ENCODE measurements at places on chromosomes 16 and 17.

DNA sequence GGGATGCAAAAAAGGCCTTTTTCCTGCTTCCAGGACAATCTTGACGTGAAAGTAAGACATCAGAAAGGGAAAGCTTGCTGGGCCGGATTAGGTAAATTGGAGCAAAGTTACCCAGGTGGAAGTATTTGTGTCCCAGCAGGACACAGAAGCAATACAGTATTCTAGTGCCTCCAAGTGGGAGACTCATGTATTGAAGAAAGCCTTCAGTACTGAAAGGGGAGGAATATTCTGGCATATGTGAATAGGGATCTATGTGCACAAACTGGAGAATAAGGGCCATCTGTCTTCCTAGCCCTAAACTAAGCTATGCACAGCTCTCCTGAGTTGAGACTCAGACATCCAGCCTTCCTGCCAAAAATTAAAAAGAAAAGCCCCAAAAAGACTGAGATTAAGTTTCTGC, 327.3 kb upstream of the CDH8 start:
- no peak for DNase-seq

GRCh38 chr17:73342050-73342522, 30.3 kb upstream of the CDC42EP4 start:
- no peak for DNase-seq

DNA sequence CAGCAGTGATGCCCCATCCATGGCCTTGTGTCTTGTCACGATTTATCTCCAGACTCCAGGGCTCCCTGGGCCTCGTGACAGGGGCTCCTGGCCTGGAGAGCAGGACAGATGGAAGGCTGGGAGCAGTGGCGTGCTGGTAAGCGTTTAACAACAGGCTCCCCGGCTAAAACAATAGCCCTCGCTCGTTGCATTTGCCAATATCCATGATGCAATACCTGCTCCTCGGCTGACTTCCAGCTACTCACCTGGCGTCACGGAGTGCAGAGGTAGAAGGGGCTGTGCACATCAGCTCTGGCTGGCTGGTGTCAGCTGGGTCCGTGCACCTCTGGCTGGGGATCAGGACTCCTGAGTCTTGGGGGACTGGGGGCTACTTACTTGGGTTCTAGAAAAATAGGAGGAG, 1.5 kb upstream of the BICDL2 start:
- no peak for DNase-seq

DNA sequence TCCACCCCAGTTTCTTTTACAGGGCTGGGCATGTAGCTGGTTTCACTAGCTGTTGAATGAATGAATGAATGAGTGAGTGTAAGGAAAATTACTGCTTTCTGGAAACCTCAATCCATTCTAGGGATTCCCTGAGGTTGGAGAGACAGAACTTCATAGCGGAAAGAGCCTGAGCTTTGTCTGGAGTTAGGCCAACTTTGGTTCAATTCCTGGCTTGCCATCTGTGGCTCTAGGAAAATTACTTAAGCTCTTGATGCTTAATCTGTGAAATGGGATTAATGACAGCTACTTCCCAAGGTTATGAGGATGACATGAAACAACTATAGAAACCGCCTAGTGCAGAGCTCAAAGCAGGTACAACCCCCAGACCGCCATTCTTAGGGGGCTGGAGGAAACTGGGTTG, 76.3 kb upstream of the AXIN2 start:
- no peak for DNase-seq

DNA sequence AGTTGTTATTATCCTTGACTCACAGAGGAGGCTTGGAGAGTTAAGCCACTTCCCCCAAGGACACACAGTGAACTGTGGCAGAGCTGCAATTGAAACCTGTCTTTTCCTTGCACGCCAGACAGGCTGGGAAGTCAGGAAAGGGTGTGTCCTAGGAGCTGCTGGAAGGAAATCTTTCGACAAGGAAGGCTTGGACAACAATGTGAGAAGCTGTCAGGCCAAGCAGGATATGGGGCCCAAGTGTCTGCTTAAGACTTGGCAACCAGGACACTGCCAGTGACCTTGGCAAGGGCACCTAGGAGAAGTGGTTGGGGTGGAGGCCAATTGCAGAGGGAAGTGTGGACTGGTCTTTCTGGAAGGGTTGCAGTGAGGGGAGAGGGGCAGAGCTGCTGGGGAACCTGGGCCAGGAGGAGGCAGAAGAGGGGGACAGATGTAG, 2.1 kb upstream of the CAMKK1 start:
- no peak for DNase-seq

GRCh38 chr16:4760221-4760910, 6.6 kb downstream of the ZNF500 start:
- DNase-seq = no peak

- DNase-seq = no peak
Observed at GRCh38 chr16:77297996-77298395, 98.8 kb downstream of the SYCE1L start.

DNA sequence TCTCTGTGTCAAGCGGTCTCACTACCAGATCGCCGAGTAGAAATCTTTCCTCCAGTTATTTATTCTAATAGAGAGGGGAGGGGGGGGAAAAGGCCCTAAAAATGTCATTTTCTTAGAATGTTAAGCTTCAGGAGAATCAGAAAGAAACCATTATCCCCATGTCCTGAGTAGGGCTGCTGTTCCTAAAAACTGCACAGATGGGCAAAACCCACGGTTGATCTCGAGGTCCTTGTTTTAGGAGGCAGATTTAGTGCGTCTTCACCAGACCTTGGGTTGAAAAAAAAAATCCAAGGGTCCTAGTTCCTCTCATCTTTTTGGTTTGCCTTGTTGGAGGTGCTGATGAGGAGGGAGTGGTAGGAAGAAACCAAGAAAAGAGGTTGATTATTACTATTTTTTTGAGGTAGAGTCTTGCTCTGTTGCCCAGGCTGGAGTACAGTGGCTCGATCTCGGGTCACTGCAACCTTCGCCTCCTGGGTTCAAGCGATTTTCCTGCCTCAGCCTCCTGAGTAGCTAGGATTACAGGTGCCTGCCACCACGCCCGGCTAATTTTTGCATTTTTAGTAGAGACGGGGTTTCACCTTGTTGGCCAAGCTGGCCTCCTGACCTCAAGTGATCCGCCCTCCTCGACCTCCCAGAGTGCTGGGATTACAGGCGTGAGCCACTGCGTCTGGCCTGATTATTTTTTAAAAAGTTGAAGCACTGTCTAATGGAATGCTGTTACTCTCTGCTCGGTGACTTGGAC, 1.4 kb downstream of the CBFB start:
- DNase-seq = no peak

All from hematopoietic multipotent progenitor cell treated with erythropoietin and hydrocortisone succinate and interleukin-3 and kit ligand, for 17 days (in vitro differentiated cells).